ENCODE measurements at places on chromosomes 1 and 21. TPM values are rescaled to one million over a fixed set of nuclear protein-coding genes. Genes with fewer than 3 reads are reported as not detected.

Gene SPRR1B
- 0.63 TPM for total RNA-seq

Gene LCE1A
- not detected for total RNA-seq

Gene TFF1
- total RNA-seq: not detected

Gene MAP3K7CL
- total RNA-seq: 1.4 TPM

Gene SPATA1
- total RNA-seq: not detected

Gene C1QTNF12
- total RNA-seq: 0.88 TPM

Gene C1orf53
- 9.9 TPM for total RNA-seq

Gene GJA4
- not detected for total RNA-seq

Gene AMY1A
- total RNA-seq: not detected

Gene PYHIN1
- total RNA-seq: not detected

Gene RSPH1
- 0.29 TPM for total RNA-seq

Data from kidney epithelial cell (primary cell).